Stimulated activated CD4-positive, alpha-beta T cell treated with anti-CD3 and anti-CD28 coated beads, TNF-alpha, amount 100 ng/mL, for 1 hour (primary cell): ENCODE measurements at places on chromosomes 2 and 18.

GRCh38 chr2:75045526-75046050 lies 87.1 kb downstream of the POLE4 start:
- DNase-seq = no peak

- no peak for DNase-seq
These were observed 1484.5 kb upstream of the ZEB2 start for GRCh38 chr2:146004462-146004861.

DNA sequence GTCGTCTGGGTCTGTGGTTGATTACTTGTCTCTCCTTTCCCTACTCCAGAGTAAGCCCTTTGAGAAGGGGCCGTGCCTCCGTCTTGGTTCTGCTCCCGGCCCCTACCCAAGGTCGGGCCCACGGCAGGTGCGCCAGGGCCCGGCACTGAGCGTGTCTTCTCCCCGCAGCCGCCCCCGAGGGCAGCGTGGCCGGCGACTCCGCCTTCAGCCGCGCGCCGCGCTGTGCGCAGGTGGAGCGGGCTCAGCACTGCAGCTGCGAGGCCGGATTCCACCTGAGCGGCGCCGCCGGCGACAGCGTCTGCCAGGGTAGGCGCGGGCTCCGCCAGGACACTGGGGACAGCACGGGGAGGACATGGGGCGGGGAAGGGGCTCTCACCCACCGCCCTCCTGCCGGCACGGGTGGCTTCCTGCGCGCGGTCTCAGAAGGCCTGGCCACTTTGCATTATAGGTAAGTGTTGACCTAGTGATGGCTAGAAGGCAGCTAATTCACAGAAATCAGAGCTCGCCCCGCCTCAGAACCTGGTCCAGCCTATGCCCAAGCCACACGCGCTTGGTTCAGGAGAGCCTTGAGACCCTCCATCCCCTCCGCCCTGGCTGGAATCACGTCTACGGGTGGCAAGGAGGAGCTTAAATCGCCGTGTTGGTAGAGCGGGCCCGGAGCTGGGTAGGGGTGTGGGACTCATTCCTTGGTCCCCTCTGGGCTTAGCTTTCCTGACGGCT lies 43.5 kb downstream of the FBLN7 start:
- DNase-seq = peak; percentile 60

GRCh38 chr18:28019425-28020108 lies 157.4 kb downstream of the CDH2 start:
- no peak for DNase-seq

DNA sequence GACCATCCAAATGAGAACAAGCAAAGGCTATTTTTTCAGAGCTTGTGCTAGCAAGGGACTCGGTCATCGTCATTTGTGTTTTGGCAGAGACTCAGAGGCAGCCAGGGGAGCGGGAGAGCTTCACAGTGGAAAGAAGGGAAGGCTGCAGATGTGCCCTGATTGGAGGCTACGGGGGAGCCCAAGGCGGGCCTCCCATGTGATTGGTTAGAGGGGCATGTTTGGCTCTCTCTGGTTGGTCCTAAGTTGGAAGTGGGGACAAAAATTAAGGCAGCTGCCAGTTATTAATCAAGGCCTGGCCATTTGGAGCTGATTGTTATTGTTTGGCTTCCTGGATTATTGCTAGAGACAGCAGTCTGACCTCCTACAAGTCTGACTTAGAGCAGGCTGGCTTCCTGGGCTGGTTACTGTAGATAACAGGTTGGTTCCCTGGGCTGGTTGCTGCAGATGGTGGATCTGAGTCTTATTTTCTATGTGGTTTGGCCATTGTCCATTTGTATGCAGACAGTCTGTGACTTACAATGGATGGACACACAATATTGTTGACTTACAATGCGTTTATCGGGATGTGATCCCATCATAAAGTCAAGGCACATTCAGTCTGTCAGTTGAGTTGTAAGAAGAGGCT lies 5.9 kb downstream of the FER1L5 start:
- no peak for DNase-seq

GRCh38 chr18:33275843-33276242 lies 164.7 kb downstream of the CCDC178 start:
- DNase-seq = no peak

DNA sequence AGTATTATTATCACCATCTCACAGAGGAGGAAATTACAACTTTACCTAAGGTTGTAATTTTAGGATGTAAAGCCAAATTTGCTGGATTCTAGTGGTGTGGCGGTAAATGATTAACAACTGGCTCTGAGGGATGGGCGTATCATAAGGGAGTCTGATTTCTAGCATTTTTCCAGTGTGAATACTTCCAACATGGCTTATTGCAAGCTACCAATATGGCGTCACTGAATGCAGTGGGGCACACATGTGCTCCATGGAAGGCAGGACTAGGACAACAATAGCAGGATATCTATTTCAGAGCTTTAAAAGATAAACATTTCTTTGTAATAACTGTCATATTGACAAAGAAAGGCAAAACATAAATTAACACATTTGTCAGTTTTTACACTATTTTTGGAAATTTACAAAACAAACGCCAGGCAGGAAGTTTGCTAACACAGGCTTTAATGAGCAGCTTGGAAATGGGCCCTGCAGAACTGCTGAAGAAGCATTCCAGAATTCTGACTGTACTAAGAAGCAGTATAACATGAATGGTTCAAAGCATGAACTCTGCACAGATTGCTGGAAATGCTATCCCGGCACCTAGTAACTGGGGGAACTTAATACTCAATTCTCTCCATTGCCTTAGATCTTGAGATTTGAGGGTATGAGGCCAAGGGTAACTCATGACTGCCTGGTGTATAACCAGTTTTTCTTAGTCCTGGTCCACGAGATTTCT lies 439.3 kb upstream of the MAP2 start:
- no peak for DNase-seq

GRCh38 chr2:109175350-109175678 lies 46.3 kb downstream of the SH3RF3 start:
- no peak for DNase-seq
